ENCODE measurements at places on chromosomes 11 and 22.

GRCh38 chr11:135033540-135033939, 621.5 kb upstream of the B3GAT1 start:
- no peak for DNase-seq

DNA sequence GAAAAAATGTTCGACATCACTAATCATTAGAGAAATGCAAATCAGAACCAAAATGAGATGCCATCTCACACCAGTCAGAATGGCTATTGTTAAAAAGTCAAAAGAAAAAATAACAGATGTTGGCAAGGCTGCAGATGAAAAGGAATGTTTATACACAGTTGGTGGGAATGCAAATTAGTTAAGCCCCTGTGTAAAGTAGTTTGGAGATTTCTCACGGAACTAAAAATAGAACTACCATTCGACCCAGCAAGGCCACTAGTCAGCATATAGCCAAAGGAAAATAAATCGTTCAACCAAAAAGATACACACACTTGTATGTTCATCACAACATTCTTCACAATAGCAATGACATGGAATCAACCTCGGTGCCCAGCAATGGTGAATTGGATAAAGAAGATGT, 503.2 kb downstream of the OPCML start:
- DNase-seq, result no peak

- peak; percentile 77 for DNase-seq
Measured at GRCh38 chr11:131977854-131978253, 607.4 kb downstream of the NTM start.

DNA sequence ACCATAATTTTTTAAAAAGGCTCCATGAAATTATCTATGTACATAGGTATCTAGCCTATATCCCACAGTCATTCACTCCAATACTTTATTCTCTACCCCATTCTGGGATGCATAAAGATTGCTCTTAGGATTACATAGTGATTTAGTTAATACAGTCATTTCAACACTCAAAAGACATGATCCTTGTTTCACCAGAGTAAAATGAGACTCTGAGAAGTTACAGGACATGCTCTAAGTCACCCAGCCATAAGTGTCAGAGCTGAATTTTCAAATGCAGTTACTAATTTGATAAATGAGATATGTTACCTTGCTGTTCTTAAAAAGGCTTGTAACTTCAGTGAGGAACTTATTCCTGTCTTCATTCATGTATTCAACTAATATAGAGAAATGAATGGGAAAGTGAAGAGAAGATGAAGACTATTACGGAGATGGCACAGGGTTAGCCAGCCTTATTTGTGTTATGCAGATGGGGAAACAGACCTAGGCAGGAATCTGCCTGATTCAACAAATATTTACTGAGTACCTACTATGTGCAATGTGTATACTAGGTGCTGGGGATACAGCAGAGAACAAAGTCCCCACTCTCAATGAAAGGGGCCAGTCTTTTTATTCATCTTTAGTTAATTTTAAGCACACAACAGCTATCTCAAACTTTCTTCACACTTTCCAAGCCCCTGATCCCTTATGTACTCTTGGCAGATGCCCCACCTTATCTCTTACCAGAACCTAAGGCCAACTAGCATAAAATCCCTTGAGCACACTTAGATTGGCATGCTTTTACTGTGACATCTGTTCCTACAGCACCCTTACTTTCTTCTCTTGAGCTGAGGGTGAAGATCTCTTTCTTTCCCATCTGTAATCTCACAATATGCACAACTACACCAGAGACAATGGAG, 21.6 kb downstream of the MAPK1 start:
- DNase-seq, result no peak

GRCh38 chr11:69486773-69487291, 5.4 kb downstream of the LINC01488 start:
- peak; percentile 53 for DNase-seq

- peak; percentile 71 for DNase-seq
Measured at GRCh38 chr22:46758867-46759290, 3.6 kb upstream of the TBC1D22A start.

- DNase-seq, result no peak
Measured at GRCh38 chr11:120793150-120793549, 230.8 kb upstream of the TBCEL start.

Data from GM03348 (cell line).